ENCODE measurements at places on chromosomes 2 and 18.

GRCh38 chr2:61357681-61358080 is 113.2 kb downstream of the USP34 start:
- no peaks in the 10 kb centered on the region for H3K27me3 ChIP-seq
- DNase-seq, result no peak
- H3K4me1 ChIP-seq, result peaks cover 47% of the 10 kb centered on the region

DNA sequence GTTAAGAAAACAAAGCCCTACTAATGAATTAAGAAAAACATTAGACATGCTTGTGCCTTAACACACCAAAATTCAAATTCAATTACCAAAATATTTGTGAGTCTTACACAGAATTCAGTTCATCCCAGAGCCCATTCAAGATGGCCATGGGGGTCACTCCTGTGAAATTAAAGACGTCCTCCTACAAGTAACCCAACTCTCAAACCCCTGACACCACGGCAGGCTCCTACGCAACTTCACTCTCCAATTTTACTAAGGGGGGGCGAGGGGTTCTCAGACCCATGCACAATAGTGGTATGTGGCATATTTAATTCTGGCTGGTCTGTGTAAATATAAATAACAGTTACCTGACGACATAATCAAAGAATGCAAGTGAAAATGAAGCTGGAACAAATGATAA is 5.0 kb downstream of the ZNF516 start:
- no peak overlapping the region for H3K27ac ChIP-seq
- H3K4me1 ChIP-seq, result peaks cover 46% of the 10 kb centered on the region
- H3K36me3 ChIP-seq, result peaks cover 8% of the 10 kb centered on the region
- DNase-seq, result no peak
- H3K4me3 ChIP-seq, result peak overlapping the region; percentile 83
- H3K27me3 ChIP-seq, result peaks cover 36% of the 10 kb centered on the region

DNA sequence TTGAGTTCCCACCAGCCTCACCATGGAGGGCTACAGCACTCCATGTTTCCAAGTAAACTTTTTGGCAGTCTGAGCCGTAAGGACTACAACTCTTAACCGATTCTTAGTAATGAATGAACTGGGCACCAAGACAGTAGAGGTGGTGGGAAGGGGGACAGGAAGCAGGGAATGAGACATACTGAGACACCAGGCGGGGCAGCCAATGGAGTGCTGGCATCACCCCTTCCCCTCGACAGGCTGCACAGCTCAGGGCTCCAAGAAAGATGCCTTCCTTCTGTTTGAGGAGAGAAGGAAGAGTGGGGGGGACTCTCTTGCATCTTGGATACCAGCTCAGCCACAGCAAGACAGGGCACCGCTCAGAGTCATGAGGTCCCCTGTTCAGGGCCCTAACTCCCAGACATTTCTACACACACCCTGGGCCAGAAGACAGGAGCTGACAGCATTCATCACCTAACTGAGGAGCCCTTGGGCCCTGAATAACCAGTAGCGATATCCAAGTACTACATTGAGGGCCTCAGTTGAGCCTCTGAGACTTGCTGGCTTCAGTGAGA is 45.2 kb downstream of the USP34 start:
- H3K27me3 ChIP-seq, result no peaks in the 10 kb centered on the region
- H3K36me3 ChIP-seq, result peaks cover 5% of the 10 kb centered on the region
- peaks cover 69% of the 10 kb centered on the region for H3K4me1 ChIP-seq
- peak overlapping the region; percentile 92 for H3K27ac ChIP-seq
- DNase-seq, result no peak
- H3K4me3 ChIP-seq, result no peak overlapping the region

- no peaks in the 10 kb centered on the region for H3K4me1 ChIP-seq
- H3K27ac ChIP-seq, result no peak overlapping the region
- H3K4me3 ChIP-seq, result no peak overlapping the region
Observed at GRCh38 chr2:218357236-218358177, 850 bp downstream of the CATIP start.

DNA sequence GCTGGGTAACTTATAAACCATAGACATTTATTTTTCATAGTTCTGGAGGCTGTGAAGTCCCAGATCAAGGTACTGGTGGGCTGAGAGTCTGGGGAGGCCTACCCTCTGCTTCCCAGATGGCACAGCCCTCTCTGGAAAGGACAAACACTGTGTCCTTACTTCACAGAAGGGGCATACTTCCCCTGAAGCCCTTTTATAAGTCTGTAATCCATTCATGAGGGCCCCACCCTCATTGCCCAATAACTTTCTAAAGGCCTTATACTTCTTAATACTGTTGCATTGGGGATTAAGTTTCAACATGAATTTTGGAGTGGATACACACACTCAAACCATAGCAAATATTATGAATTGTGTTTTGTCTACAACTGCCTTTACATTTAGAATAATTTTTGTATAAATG is 36.0 kb downstream of the ATIC start:
- H3K27me3 ChIP-seq, result no peaks in the 10 kb centered on the region
- no peak for DNase-seq
- no peaks in the 10 kb centered on the region for H3K4me1 ChIP-seq
- peaks cover 94% of the 10 kb centered on the region for H3K36me3 ChIP-seq
- no peak overlapping the region for H3K4me3 ChIP-seq

DNA sequence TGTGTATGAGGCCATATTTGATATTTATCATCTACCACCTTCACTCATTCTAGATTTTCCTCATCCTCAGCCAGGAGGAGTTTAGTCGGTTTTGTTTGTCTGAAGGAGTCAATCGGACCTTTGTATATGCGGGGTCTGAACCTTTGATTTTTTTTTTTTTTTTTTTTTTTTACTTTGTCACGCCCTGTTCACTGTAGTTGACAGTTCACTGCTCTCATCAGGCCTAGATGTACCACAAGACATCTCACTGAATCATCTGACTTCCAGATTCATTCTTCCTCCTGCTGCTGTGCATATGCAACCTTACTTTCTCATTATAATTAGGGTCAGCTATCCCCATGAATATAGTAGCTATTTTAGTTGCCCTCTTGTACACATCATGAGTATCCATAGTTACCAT is 133.2 kb downstream of the ARHGAP15 start:
- H3K27me3 ChIP-seq, result no peaks in the 10 kb centered on the region
- H3K27ac ChIP-seq, result peak overlapping the region; percentile 94
- H3K36me3 ChIP-seq, result peaks cover 38% of the 10 kb centered on the region
- peak overlapping the region; percentile 0 for H3K4me3 ChIP-seq
- H3K4me1 ChIP-seq, result peaks cover 73% of the 10 kb centered on the region
- DNase-seq, result no peak

DNA sequence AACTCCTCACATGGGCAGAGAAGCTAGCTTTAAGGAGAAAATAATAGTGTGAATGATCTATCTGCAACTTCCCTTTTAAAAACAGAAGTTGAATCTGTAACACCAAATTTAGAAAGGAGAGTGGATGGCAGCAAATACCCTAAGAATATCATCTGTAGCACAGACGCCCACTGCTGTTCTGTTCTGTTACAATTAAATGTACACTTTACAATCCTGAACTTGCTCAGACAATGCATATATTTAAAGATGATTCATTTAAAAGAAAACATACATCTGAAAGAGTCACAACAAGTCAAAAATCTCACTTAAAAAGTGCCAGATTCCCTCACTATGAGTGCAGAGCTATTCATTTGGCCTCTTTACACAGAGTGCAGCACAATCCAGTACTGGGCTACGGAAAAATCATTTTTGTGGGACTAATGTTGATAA is 8.0 kb upstream of the SERTAD2 start:
- H3K4me3 ChIP-seq, result no peak overlapping the region
- no peaks in the 10 kb centered on the region for H3K36me3 ChIP-seq
- DNase-seq, result no peak
- no peak overlapping the region for H3K27ac ChIP-seq

DNA sequence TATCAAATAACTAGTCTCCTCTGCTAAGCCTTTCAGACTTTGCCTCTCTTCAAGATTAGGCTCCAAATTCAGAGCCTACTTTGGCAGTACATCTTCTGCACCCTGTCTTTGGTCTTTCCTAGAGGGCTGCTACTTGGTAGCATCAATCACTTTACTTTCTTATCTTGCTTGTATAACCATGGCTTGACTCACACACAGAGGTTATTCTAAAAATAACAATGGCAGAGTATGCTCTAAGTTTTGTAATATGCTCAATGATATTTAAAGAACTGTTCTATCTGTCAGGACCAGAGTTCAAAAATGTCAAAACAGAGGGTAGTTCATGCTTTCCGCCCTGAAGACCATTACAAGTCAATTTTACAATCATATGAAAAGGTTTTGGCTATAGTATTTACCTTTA is 27.7 kb downstream of the THOC1 start:
- no peak overlapping the region for H3K27ac ChIP-seq
- H3K27me3 ChIP-seq, result no peaks in the 10 kb centered on the region
- no peak overlapping the region for H3K4me3 ChIP-seq
- H3K36me3 ChIP-seq, result peaks cover 76% of the 10 kb centered on the region
- peaks cover 2% of the 10 kb centered on the region for H3K4me1 ChIP-seq

DNA sequence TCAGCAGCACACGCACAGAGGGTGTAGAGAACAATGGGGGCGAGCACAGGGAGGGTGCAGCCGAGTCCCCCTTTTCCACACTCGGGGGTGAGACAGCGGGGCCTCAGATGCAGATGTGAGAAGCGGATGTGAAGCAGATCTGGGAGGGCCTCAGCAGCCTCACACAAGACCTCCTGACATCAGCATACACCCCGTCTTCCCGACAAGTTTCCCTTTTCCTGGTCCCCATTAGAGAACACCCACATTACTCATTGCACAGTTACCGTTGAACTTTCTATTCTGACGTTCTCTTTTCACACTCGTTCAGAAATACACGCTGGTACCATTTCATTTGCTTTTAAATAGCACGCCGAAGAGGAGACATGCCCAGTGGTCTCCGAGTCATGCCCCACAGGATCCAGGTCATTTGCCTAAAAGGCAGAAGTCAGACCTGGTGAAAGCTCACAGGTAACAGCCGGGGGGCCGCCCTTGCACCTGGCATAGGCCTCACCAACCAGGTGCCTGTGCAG is 129.5 kb upstream of the ID2 start:
- H3K27ac ChIP-seq, result peak overlapping the region; percentile 5
- H3K36me3 ChIP-seq, result no peaks in the 10 kb centered on the region
- H3K27me3 ChIP-seq, result no peaks in the 10 kb centered on the region
- H3K4me3 ChIP-seq, result no peak overlapping the region
- DNase-seq, result no peak

- no peak overlapping the region for H3K4me3 ChIP-seq
- no peak overlapping the region for H3K27ac ChIP-seq
- H3K36me3 ChIP-seq, result no peaks in the 10 kb centered on the region
- DNase-seq, result no peak
Observed at GRCh38 chr2:54899576-54900200, 150.6 kb downstream of the RTN4 start.

Measured in activated T-cell treated with anti-CD3 and anti-CD28 coated beads, Interleukin-2, amount 50 U/mL, for 24 hours (primary cell).